ENCODE measurements at places on chromosomes 11 and 22.

- no peak for DNase-seq
Measured at GRCh38 chr11:28099715-28100114, 8.2 kb downstream of the KIF18A start.

GRCh38 chr11:101907815-101908214, 7.0 kb upstream of the CEP126 start:
- no peak for DNase-seq

DNA sequence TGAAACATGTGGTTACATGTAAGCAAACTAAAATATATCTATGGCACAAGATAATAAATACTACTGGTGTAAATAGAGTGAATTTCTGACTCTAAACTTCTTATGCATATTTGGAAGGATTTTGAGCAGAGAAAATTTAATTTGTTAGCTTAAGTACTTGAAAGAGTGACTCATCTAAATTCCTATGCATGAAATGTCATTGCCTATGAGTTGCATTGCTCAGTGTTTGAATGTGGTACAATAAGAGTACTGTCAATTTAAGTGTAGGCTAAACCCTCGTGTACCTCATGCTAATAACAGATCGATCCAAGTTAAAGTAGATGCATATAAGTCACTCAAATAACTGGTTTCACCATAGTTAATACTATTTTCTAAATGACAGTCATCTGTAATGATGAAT, 5.3 kb upstream of the CARD18 start:
- DNase-seq: no peak

- DNase-seq: no peak
Measured at GRCh38 chr11:2902784-2903671, 17.5 kb upstream of the CDKN1C start.

DNA sequence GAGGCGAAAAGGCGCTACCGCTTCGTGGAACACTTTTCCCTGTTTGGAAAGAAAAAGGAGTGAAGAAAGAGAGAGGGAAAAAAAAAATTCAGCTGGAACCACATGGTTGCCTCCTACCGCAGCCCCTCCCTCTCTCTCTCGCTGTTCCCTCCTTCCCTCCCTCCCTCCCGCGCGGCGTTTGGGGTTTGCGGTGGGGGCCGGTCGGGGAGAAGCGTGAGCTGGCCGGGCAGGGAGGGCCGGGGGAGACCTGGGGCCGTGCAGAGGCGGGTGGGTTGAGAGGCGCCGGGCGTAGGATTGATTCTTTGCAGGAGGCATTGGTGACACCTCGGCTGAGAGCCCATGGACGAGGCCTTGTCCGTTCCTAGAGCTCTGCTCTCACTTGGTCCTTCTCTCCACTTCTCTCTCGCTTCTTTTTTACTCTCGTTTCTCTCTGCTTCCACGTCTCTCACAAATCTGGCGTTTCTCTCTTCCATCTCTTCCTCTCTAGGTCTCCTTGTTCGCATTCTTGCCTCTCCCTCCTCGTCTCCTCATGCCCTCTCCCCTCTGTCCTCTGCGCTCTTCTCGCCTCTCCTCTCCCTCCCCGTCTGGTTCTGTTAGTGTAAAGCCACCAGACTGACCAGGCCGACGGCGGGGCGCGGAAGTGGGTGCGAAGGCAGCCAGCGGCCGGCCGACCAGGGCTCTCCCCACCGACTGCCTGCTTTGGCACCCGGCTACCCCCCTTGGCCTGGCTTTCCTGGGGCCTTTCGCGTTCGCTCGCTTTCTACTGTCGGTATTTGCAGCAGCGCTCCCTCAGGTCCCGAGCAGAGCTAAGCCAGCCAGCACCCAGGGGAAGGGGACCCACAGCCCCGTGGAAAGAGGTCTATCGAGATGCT, at the start of gene CLMP:
CLMP (minus strand) TSS at position 61 of the 872 bp plus-strand sequence. CDS start 308 bp downstream, outside the sequence.
- no peak for DNase-seq
